Fibroblast of skin of left biceps (primary cell): ENCODE measurements at places on chromosomes 2 and 18.

GRCh38 chr2:60526623-60527022 is 26.8 kb downstream of the BCL11A start:
- DNase-seq: no peak

DNA sequence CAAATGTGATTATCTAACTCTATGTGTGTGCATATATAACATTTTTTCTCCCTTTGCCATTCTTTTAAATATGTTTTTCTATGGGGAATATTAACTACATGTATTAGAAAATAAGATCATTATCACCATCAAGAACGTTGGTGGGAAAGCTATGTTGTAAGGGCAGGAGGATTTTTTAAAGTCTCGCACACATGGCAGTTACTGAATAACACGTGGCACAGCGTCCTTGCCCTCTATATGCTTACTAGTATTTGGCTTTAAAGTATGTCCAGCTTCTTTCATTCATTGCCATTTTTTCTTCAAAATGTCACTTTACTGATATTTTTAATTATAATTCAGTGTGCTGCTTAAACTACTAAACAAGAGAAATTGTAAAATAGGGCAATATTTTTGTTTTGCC is 944.3 kb downstream of the SOCS6 start:
- DNase-seq: no peak

DNA sequence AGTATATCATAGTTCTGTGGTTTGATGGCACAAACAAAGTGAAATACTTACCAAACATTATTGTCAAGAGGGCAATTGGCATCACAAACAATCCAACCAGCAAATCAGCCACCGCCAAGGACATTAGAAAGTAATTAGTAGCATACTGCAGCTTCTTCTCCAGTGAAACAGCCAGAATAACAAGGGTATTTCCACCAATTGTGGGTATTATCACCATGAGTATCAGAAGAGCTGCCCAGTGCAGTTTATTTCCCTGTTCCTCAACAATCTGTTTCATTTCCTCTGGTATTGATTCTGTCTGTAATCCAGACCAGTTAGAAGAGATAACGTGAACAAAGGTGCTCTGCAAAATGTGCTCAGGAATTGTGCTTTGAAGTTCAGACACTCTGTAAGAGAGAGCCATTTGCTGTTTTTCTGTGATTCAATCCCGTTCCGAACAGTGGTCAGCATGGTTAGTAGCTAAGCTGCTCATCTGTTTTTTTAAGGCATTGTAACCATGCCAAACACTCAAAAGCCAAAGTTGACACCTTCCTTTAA is 1.4 kb downstream of the HTR2B start:
- DNase-seq: no peak

DNA sequence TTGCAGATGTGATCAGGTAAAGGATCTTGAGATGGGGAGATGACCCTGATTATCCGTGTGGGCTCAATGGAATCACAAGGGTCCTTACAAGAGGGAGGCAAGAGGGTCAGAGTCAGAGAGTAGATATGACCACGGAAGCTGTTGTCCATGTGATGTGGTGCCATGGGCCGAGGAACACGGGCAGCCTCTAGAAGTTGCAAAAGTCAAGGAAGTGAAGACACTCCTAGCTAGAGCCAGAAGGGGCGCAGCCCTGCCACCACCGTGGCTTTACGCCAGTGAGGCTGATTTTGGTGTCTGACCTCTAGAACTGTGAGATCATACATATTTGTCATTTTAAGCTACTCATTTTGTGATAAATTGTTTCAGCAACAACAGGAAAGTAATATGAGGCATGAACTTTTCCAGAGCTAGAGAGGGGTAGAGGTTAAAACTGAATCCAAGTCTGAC is 114.4 kb downstream of the CAPN13 start:
- DNase-seq: no peak

DNA sequence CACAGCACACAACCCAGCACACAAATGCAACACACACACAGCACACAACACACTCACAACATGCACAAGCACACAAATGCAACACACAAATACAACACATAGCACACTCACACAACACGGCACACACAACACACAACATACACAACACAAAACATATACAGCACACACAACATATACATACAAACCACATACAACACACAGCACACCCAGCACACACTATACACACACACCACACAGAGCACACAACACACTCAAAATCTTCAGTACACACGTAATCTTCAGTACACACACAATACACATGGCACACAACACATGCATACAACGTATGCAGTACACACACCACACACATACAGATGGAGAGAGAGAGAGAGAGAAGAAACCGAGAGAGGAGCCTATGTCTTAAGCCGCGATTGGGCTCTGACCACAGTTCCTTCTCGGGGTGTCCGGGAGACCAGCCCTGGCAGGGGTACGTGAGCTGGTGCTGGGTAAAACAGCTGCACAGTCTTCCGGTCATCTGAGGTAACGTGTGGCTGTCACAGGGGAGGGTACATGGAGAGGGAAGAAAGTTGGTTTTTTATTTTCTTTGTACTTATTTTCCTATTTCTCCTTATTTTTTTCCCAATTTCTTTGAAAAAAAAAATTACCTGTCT is 25.1 kb downstream of the POU3F3 start:
- no peak for DNase-seq

DNA sequence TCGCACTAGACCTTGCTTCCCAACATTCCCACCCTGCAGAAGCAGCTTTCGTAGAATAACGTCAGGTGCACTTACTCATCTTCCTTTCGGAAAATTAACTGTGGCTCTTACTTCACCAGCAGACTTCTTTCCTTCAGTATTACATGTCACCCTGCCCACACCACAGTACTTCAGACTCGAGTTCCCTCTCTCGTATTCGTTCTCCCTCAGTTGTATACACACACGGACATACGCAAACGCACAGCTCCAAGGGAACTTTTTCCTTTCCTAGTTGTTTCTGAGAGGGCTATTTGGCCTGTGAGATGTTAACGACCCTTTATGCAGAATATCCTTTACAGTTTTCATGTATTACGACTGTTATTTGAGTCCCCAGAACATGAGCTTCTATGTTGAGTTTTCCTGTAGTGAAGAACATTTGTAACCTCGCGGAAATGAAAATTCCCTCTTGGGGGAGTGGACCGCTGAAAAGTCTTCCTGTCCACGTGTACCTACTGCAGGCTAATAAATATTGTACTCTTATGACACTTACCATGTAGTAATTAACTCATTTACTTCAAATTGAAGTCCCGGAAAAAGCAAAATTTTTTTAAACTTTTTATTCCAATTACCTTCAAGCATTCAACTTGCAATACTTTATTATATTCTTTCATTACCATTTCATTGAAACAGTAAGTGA is 908 bp downstream of the ERLEC1 start:
- no peak for DNase-seq

- DNase-seq: no peak
These were observed 75.3 kb upstream of the PROKR1 start for GRCh38 chr2:68568116-68568515.

- no peak for DNase-seq
These were observed 112.6 kb downstream of the CERS6 start for GRCh38 chr2:168568476-168569267.

- no peak for DNase-seq
These were observed 297.2 kb downstream of the NDUFA10 start for GRCh38 chr2:239727776-239728600.

GRCh38 chr2:172993931-172994717 is 81.5 kb upstream of the MAP3K20 start:
- DNase-seq: no peak

DNA sequence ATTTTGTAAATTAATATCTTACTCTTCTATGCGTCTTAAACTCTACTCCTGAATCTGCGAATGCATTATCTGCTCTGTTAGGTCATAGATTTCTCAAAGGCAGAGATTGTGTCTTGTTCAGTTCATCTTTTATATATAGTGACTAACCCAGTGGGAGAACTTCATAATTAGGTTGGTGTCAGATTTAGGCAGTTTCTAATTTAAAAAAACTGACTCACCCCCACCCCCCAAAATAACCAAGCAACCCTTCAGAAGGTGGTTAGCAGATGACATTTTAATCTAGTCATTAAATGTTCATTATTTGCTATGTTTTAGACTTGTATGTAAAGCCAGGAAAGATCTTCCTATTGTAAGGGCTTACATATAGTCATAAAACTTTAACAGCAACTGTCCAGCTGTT is 10.4 kb downstream of the SERPINB12 start:
- no peak for DNase-seq

DNA sequence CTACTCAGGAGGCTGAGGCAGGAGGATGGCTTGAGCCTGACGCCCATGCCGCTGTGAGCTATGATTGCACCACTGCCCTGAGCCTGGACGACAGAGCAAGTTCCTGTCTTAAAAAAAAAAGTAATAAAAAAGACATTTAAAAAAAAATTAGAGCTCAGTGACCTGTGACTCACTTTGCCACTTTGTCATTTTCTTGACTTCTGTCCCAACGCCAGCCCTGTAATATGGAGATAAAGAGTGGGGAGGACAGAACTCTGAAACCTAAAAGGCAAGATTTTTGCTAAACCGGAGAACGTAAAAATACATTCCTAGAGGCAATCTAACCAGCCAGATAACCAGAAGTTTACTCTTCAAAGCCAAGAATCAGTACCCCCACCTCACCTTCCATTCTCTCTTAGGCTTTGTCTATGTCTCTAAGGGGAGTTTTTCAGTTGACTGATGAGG is 49.0 kb downstream of the PRKRA start:
- no peak for DNase-seq

GRCh38 chr2:98478088-98478551 is 33.5 kb downstream of the INPP4A start:
- no peak for DNase-seq

DNA sequence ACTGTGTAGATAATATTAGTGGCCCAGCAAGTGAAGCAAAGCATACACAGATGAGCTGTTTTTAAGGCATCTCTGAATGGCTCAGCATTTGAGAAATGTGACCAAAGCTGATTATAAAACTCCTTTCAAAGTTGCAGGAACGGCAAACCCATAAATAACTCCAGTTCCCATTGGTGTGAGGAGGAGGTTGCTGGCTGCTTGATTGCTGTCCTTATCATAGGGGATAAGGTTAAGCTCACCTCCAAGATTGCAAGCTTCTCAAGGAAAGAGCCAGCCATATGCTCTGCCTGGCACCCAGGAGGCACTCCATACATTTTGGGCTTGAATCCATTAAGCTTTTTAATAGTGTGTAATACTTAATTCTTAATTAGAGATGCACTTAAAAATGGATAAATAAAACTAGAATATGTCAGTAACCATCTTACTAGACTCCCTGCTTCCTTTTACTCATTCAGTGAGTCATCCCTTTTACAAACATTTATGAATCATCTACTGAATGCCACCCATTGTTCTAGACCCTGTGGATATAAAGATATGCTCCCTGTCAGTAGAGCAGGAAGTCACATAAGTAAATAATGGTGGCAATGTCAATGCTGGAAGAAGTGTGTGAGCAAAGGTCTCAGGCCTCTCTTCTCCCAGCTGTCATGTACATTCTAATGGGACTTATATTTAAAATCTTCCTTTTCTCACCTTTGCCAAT is 99.3 kb downstream of the SPATS2L start:
- peak; percentile 49 for DNase-seq

- DNase-seq: no peak
These were observed 79.8 kb downstream of the PTGR3 start for GRCh38 chr18:75128911-75129716.

GRCh38 chr2:68368654-68369336 is 3.7 kb downstream of the PLEK start:
- no peak for DNase-seq

- no peak for DNase-seq
These were observed 81.1 kb downstream of the TMEM17 start for GRCh38 chr2:62424899-62425298.

DNA sequence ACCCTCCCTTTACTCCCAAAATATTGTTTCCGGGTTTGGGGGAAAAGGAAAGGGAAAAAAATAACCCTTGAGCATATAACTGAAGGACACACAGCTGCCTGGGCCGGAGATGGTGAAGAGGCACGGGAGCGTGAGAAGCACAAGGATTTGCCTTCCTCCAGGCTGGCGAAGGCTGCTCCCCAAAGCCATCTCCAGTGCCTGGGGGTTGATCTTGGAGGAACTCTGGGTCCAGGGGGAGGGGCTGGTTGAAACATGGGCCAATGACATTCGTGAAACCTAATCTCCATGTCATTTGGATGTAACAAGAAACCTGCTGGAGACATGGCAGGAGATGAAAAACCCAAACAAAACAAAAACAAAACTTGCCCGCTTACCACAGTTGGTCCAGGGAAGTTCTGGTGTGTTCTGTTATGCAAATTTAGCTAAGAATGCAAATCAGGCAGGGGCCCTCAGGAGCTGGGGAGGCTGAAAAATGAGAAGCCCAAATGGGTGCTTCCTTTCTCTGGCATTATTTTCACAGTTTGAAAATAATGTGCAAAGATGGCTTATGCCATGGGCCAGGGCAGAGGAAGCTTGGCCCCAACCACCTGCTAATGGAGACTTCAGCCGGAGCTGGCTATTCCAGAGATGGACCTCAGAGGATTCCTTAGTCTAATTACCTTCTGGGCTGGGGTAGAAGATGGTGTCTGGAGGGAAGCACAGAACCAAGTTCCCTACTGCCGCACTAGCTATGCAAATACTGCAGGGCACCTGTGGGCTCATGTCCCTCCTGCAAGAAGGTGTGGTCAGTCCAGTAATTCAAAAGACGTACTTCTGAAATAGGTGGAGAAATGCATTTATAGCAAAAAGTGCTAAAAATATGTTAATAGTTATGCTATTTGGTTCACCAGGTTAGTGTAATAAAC is 180.9 kb downstream of the BCL2 start:
- no peak for DNase-seq

DNA sequence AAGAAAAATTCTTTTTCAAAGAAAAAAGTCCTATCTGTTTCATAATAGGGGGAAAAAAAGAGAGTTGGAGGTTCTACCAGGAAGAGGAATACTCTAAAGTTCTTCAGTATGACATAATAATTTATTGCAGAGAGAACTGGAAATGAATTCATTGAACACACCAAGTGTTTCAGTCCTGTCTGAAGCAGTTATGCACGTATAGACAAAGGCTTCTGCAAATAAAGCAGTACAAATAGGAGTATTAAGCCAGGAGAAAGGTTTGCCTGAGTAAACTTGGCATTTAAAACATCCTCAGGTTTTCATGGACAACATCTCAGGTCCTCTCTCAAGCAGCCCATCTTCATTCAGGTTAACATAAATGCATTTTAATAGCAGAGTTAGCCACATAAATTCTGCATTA is 141.6 kb downstream of the CCDC148 start:
- no peak for DNase-seq

- DNase-seq: no peak
These were observed 138.7 kb upstream of the CTDP1 start for GRCh38 chr18:79540904-79541282.

DNA sequence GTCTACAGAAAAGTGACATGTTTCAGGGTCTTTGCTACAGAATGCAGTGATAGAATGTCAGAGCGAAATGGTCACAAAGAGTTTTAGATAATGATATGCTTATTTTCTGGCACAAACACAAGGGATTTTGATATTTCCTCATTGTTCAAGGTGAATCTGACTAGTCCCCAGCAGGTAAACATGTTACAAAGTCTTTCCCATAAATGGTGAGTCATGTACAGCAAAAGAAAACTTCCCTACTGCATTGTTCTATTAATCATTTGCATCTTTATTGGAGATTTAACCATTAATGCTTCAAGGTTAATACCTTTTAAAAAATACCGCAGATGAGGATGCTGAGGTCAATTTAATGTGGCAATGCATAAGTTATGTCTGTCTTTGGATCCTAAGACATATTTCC is 19.1 kb upstream of the TRIB2 start:
- no peak for DNase-seq

- no peak for DNase-seq
These were observed 862.2 kb upstream of the DDX18 start for GRCh38 chr2:116952254-116952653.

GRCh38 chr2:46921676-46922448 is 6.3 kb upstream of the MCFD2 start:
- DNase-seq: no peak
